ENCODE measurements at places on chromosomes 7 and 10.

DNA sequence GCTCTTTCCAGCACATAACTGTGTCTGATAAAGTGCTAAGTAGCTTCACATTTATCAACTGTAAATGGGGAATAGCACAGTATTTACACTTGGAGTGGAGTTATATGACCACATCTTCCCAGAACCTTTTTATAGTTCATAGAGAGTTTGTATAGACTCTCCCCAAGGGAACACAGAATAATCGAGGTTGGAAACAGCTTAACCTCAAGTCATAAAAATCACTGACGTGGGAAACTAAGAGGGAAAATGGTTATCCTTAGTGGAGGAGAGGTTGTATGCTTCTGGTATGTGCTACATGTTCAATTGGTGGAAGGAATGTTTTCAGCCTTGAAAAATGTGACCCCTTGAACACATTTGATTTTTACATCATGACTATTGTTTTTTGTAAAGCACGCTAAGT lies 167.9 kb upstream of the KIAA1217 start:
- DNase-seq = no peak

- peak; percentile 60 for DNase-seq
Observed at GRCh38 chr7:44973610-44974401, 5.0 kb downstream of the MYO1G start.

GRCh38 chr7:125406111-125406510 lies 476.5 kb upstream of the POT1 start:
- no peak for DNase-seq

GRCh38 chr10:42654419-42654818 lies 16.0 kb upstream of the ZNF33B start:
- no peak for DNase-seq

- DNase-seq = no peak
Observed at GRCh38 chr7:132072873-132073272, 503.4 kb downstream of the PLXNA4 start.

DNA sequence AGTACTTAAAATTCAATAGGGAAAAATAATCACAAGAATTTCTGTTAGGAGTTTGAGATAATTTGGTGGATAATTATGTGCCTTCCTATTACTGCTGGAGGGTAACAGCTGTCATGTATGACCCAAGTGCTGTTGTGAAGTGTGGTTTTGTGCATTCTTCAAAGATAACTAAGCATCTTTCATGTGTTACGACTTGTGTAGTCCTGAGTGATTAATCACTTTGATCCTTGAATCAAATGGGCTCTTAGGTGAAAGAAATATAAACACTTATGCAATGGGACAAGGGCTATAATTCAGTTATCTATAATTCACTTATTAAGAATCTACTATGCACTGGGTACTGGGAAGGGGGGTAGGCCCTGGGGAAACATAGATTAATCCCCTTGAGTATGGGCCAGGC lies 89.0 kb downstream of the CH25H start:
- no peak for DNase-seq

DNA sequence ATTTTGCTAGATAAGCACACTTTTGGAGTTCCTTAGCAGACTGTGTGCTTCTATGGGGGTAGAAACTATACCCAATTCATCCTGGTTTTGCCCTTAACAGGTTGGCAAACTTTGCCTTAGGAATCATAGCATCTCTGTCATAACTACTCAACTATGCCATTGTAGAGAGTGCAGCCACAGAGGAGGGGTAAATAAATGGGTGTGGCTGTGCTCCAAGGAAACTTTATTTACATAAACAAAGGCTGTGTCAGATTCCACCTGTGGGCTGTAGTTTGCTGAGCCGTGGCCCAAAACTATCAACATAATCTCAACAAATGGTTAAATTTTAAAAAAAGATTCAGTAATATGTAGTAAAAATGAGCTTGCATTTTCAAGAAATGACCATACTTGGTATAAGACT lies 51.6 kb upstream of the LAMB1 start:
- DNase-seq = no peak

DNA sequence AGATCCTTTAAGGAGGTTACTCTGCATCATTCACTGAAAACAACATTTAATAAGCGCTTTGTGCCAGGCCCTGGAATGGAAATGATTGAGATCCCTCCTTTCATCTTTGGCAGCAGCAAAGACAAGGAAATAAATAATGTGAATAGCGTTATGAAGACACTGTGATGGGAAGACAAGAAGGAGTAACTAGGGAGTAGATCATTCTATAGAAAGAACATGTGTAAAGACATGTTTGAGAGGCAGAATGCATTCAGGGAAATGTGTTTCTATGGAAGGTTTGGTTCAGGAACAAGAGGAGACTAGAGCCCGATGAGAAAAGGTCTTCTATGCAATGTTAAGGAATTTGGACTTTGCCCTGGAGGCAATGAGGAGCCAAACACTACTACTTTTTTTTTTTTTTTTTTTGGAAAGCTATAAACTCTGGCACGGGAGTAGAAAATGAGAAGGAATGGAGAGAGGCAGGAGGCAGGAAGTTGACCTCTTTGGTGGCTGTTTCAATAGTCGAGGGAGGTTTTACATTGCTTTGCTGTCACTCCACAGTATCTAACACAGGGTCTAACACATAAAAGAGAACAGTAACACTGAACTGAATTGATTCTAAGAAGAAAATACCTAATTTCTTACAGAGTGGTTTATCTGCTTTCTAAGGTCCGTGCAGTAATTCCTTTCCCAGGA lies 44.9 kb downstream of the SMURF1 start:
- no peak for DNase-seq

- no peak for DNase-seq
Observed at GRCh38 chr7:64310426-64310825, 3.3 kb upstream of the ZNF736 start.

DNA sequence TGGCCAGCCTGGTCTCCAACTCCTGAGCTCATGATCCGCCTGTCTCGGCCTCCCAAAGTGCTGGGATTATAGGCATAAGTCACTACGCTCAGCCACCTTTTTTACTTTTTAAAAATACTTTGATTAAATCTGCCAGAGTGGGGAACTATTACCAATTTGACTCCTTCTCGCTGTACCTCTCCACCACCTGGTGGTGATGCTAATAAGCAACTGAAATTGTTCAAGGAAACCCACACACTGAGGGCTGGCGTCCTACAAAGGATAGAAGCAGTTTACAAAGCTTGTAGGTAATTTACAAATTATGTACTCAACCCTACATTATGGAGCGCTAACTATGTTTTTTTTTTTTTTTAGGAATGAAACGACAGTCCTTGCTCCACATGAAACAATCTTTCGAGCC lies 111.1 kb downstream of the CPED1 start:
- DNase-seq = no peak
